Lower lobe of right lung (tissue), 2 donors: ENCODE measurements at places on chromosomes 5 and 9.

GRCh38 chr5:178425621-178426068 is 164.5 kb downstream of the COL23A1 start:
- peak; percentile 39 for DNase-seq

DNA sequence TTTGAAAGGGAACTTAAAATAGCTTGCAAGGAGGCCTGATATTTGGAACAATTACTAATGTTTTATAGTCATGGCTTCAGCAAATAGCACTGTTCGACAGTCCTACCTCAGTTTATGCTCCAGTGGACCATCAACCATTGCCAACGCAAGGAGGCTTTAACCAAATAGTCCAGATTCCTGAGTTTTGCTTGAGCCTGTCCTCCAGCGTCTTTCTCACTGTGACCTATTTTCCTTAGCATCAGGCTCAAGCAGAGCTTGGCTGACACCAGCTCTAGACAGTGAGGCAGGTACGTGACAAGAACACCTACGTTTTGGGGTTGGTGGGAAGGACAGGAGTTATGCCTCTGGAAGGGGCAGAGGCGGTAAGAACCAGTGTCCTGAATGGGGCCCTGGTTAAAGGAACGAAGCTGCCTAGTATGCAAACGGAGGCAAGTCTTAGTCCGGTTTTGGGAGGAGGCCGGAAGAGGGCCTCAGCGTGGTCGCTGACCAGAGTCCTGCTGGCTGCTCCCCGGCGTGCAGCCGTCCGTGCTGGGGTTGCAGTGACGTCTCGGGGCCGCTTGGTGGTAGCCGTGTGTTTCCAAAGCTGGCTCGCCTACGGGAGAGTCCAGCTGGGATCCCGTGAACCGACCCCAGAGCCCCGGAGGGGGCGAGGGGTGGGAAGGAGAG is 998 bp upstream of the FGF18 start:
- peak; percentile 81 for DNase-seq

DNA sequence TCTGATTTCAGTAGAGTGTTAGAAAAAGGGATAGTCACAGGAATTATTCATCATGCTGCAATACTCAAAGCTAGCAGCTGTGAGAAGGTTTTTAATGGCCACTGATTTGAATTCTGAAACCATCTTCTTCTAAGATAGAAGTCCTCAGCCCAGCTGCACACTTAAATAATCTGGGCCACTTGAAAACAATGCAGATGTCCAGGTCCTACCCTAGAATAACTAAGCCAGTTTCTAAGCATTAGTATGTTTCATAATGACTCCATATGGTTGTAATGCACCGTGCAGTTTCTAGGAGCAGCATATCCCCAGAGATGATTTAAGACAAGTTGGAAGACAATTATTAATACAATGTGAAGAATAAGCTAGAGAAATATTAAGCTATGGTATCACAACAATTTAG is 159.9 kb upstream of the FBXL17 start:
- DNase-seq: no peak

DNA sequence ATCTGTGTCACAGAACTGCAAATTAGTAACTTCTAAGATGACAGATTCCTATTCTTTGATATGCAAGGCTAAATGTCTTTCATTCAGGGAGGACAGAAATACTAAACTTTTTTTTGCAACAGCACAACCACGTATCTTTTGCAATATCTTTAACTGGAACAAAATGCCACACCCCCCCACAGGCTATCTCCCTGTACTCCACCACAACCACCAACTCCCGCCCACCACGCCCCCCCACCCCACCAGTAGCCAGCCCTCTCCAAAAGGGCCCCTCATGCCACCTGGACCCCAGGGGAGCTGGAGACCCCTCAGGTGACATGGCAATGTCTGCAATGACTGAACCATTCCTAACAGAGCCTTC is 131.8 kb downstream of the ROR2 start:
- DNase-seq: no peak

DNA sequence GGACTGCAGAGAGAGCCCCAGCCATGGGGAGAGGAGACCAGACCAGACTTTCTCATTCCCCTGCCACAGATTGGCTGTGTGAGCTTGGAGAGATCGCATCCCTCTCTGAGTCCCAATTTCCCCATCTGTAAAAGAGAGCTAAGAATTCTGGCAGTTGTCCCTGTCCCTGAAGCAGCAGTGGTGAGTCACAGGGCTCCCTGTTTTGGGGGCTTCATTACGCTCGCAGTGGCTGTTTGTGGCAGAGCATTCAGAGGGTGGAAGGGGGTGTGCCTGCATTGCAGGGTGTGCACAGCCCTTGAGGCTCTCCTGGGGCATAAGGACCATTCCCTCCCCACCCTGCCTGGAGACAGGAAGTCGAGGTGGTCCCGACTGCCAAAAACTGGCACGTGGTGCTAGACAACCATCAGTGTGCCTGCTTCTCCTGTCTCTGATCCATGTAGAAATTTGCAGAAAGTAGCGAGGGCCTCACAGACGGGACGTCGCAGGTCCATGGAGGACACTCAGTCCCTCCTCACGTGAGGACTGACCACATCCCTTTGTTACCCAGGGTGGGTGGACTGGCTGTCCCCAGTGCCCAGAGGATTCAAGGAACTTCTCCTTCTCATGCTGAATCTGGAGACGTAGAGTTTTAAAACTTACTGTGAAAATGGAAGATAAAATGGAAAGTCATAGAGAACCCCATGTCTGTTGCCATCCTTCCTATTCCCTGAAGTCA is 35.3 kb downstream of the HRH2 start:
- DNase-seq: no peak

DNA sequence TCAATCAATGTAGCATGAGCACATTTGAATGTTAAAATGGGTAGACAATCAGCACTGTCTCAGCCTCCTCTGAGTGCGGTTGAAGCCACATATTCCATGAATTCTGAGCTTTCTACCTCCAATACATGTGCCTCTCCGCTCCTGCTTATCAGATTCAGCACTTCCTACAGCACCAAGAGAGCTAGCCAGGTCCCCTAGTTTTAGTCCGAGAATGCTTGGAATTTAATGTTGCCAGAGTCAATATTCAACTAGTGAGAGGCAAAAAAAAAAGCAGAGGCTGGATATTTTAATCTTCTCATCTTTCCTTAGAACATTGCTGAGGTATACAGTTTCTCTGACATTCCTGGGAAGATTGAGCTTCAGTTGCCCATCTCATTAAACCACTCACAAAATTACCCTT is 1979.1 kb upstream of the CDH9 start:
- DNase-seq: no peak

DNA sequence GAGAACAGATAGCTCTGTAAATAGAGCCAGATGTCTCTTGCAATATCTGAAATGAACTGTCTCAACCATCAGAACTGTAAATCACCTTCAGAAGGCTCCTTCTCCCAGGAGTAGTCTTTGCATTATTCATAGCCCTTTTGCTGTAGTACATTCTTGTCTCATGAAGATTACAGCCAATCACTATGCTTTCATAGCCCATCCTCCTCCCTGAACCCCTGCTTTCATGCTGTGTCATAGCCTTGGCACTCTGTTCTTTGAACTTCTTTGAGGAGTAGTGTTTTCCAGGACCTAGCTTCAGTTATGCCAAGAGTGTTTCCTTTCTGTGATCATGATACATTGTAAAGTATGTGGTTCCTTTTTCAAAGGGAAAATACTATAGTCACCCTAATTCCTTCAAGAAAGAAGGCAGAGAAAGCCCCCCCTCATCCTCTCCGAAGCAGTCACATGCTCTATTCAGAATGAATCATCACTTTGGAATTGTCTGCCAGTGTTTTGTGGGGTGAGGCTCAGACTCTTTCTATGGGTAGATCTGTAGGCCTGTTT is 61.1 kb downstream of the GRIA1 start:
- DNase-seq: no peak

DNA sequence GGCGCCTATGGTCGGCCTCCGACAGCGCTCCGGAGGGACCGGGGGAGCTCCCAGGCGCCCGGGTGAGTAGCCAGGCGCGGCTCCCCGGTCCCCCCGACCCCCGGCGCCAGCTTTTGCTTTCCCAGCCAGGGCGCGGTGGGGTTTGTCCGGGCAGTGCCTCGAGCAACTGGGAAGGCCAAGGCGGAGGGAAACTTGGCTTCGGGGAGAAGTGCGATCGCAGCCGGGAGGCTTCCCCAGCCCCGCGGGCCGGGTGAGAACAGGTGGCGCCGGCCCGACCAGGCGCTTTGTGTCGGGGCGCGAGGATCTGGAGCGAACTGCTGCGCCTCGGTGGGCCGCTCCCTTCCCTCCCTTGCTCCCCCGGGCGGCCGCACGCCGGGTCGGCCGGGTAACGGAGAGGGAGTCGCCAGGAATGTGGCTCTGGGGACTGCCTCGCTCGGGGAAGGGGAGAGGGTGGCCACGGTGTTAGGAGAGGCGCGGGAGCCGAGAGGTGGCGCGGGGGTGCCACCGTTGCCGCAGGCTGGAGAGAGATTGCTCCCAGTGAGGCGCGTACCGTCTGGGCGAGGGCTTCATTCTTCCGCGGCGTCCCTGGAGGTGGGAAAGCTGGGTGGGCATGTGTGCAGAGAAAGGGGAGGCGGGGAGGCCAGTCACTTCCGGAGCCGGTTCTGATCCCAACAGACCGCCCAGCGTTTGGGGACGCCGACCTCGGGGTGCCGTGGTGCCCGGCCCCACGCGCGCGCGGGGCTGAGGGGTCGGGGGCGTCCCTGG is 561 bp downstream of the DAPK1 start:
- DNase-seq: peak; percentile 70

- no peak for DNase-seq
Measured at GRCh38 chr5:75525344-75525743, 13.7 kb downstream of the POLK start.

- no peak for DNase-seq
Measured at GRCh38 chr9:136237486-136238341, 7.9 kb downstream of the QSOX2 start.

- DNase-seq: no peak
Measured at GRCh38 chr5:170907758-170908157, 45.9 kb downstream of the RANBP17 start.

GRCh38 chr5:36772276-36773140 is 104.1 kb upstream of the NIPBL start:
- no peak for DNase-seq

DNA sequence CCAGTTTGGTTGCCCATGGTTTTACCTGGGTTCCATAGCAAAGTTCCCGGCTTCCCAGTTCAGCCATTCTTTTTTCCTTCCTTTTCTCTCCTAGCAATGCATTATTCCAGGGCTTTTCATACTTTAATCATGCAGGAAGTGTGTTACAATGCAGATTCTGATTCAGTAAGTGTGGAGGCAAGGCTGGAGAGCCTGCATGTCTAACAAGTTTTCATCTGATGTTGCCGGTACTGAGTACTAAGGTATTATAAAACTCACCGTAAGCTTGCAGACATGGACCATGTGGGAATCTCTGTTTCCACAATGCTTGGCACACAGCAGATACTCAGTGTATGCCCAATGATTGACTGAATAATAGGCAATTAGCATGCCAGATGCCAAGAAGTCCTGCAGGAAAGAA is 102.9 kb upstream of the SHB start:
- DNase-seq: no peak

DNA sequence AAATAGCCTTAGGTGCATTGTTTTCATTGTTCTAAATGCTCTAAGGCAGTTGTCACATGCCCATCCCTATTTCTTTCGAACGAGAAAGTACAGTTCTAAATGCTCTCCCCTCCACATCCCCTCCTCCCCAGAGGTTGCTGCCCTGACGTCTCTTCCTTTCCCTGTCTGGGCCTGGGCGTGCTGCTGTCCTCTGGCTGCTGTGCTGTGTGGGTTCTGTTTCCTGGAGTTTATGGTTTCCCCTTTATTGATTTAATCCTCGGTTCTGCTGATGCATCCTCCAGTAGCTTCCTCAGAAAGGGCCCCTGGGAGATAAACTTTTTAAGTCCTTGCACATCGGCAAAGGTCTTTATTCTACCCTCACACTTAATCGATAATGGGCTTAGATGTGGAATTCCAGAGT is 48.8 kb downstream of the MVB12B start:
- DNase-seq: no peak

- no peak for DNase-seq
Measured at GRCh38 chr5:148469501-148469935, 85.8 kb downstream of the FBXO38 start.

DNA sequence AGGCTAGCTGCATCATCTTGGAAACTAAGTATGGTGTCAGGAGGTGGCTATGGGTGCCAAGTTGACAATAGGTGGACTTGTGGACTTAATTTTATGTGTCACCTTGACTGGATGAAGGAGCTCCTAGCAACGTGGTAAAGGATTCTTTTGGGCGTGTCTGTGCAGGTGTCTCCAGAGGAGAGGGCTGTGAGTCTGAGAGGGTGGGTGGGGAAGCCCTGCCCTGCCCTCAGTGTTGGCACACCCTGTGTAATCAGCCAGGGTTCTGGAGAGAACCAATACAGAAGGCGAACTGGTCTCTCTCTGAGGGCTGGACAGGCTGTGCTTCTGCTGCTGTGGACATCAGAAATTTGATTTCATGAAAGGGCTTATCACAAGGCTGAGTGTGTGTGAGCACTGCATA is 61.0 kb downstream of the GTF3C4 start:
- DNase-seq: no peak

GRCh38 chr9:137236936-137237421 is 4.1 kb upstream of the TUBB4B start:
- no peak for DNase-seq

GRCh38 chr5:160961038-160961437 is 109.0 kb upstream of the ATP10B start:
- no peak for DNase-seq

GRCh38 chr5:77318060-77318459 is 107.6 kb downstream of the PDE8B start:
- DNase-seq: no peak

GRCh38 chr9:115673599-115673998 is 480.0 kb upstream of the PAPPA start:
- no peak for DNase-seq

DNA sequence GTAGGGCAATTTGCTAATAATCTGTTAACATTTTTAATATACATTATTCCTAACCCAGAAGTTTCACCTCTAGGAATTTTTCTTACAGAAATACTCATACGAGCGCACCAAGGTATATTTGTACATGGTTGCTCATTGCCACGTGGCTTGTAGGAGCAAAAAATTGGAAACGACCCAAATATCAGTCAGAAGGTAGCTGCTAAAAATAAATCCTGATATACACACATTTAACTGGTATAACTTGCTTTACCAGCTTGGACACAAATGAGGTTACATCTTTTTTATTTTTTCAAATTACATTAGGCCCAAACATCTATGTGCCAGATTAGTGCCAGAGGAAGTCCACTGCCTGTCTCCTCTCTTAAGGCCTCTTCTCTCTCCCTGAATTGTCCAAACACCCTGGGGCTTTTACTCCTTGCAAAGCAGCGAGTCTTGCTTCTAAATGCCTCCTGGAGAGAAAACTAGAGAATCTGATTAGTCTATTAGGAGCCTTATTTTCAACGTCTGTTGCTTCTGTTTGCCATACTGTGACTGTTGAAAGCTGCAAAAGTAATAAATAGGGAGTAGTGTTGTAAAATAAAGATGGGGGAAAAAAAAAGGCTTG is 92.0 kb upstream of the SSBP2 start:
- DNase-seq: no peak

DNA sequence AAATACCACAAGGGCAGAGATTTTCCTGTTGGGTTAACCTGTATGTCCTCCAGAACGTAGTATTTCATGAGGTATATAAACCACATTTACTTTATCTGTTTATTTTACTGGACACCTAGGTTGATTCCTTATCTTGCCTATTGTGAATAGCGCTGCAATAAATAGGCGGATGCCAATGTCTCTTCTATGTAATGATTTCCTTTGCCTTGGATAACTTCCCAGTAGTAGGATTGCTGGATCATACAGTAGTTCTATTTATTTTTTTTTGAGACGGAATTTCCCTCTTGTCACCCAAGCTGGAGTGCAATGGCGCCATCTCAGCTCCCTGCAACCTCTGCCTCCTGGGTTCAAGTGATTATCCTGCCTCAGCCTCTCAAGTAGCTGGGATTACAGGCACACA is 15.6 kb upstream of the TUT7 start:
- DNase-seq: no peak

- no peak for DNase-seq
Measured at GRCh38 chr9:101212661-101213060, 172.1 kb downstream of the BAAT start.
